ENCODE measurements at places on chromosomes 2 and 18. TPM values are rescaled to one million over a fixed set of nuclear protein-coding genes. Genes with fewer than 3 reads are reported as not detected.

- DNase-seq, result no peak
Observed at GRCh38 chr2:211967234-211967633, 571.4 kb downstream of the ERBB4 start.

DNA sequence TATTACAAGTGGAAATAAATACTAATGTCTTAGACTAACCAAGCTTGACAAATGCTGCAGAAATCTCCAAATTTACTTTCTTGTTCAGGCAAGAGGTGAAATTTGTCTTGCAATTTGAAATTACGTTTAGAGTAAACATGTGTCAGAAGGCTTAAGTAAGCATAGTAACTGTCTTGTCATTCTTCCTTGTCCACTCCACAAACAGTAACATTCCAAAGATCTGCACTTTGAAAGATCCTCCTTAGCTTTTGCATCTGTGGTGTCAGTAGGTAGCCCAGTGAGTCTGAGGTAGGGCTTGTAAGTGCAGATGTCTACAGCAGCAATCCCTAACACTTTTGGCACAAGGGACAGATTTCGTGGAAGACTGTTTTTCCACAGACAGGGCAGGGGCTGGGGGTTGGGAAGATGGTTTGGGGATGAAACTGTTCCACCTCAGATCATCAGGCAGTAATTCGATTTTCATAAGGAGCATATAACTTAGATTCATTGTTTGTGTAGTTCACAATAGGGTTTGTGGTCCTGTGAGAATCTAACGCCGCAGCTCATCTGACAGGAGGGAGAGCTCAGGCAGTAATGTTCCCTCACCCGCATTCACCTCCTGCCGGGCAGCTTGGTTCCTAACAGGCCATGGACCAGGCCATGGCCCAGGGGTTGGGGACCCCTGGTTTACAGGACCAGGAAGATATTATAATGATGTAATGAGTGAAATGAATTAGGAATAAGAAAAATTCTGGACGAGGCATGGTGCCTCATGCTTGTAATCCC is 18.6 kb downstream of the RASGRP3 start:
- no peak for DNase-seq

DNA sequence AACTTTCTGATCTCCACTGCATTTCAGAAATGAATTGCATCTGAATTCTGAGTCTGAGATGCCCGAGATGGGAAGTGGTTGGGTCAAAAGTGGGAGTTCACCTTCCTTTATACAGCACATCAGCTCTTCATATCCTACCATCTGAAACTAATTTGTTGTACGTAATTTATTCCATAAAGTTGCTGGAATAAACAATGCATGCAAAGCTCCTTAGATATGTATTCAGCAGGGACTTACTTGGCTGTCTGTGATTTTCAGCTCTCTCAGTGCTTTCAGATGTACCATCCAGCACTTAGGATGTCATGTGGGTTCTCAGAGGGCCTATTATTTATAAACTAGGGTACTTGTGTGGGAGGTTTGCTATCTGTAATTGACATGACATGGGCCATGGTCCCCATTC is 46.9 kb upstream of the EFEMP1 start:
- no peak for DNase-seq

GRCh38 chr2:175170659-175171304 is 2.8 kb upstream of the ATF2 start:
- no peak for DNase-seq

DNA sequence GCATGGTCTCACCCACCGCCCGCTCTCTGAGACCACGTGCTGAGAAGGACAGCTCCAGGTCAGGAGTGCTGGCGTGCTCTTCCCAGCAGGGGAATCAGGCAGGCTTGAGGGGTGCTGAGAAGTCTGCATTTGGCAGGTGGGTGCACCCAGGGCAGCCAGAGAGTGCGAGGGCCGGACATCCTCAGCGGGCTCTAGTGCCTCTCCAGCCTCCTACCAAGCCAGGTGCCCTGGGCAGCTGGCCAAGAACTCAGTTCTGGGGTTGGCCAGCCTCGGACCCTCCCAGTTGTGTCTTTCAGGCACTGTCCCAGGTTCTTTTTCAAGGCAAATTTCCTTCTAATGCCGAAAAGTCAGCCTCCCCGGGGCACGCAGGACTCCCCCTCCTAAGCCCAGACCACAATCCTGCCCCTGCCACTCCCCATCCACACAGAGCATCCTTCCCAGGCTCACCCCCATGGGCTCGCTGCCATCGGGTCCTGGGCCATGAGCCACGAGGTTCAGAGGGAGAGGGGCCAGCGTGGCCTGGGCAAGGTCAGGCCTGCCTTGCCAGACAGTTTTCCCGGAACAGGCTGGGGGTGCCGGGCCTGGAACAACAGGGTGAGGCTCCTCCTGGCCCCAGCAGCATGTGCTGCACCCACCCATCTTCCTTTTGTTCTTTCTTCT is 52.2 kb upstream of the GPC1 start:
- no peak for DNase-seq

DNA sequence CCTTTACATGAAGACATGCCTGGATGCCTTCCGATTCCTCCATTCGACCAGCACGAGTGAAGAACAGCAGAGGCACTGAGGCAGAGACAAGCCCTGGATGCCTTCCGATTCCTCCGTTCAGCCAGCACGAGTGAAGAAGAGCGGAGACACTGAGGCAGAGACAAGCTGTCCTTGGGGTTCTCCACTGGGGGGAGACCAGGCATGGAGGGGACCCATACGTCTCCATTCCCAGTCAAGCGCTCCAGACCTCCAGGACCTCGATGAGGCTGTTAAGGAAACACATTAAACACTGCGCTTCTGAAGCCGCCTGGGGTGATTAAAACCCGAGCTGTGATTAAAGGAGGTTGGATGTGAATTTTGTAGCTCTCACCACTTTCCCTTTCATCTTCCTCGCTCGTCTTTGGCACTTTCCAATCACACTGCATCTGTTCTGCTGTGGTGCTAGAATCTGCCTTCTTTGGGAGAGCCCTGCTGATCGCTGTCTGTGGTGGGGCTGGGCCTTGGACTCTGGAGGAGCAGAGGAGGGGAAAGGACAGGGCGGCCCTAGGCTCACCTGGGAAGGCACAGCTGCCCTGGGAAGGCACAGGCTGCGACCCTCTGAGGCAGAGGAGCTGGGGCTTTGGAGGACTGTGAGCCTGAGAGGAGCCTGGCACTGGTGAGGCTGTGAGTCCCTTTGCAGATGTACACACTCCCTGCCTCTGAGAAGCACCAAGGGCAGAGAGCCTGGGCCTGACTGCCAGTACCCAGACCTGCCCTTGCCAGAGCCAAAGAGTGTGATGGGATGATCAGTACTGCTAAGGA is 463.1 kb upstream of the HS6ST1 start:
- no peak for DNase-seq

GRCh38 chr18:74522635-74523548 is 11.4 kb upstream of the CNDP1 start:
- no peak for DNase-seq

DNA sequence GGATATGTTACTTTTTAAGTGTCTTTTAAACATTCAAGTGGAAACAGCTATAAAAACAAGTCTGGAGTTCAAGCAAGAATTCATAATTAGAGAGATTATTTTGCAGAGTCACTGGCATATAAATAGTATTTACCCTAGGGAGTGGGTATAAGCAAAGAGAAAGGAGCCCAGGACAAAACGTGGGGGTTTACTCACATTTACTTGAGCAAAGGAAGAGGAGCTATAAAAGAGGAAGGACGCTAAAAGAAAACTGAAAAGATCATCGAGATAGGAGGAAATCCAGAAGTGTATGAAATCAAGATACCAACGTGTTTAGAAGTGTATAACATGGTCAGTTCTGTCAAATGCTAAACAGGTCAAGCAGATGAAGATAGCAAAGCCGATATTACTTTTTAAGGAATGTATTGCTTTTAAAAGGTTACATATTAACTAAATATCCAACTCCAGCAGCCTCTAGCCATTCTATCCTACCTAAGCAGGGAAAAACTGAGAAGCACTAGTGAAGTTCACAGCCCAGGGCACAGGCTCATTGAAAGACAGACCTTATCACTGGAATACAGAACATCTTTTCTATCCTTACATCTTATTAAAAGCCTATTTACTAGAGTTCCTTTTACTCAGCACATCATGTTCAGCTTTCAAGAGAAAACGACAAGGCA is 8.6 kb downstream of the KANSL1L start:
- DNase-seq, result no peak

GRCh38 chr2:79487399-79487798 is 25.5 kb upstream of the CTNNA2 start:
- no peak for DNase-seq

DNA sequence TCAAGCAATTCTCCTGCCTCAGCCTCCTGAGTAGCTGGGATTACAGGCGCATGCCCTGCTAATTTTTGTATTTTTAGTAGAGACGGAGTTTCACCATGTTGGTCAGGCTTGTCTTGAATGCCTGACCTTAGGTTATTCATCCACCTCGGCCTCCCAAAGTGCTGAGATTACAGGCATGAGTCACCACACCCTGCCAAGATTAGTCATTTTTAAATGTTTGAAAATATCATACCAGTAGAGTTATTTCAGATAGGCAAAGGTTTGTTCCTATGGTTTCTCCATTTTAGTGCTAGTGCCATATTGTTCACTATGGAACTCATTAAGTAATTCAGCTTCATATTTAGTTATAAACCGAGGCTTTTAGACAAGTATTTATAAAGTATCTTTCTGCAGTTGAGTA is 52.3 kb downstream of the HIBCH start:
- peak; percentile 77 for DNase-seq

DNA sequence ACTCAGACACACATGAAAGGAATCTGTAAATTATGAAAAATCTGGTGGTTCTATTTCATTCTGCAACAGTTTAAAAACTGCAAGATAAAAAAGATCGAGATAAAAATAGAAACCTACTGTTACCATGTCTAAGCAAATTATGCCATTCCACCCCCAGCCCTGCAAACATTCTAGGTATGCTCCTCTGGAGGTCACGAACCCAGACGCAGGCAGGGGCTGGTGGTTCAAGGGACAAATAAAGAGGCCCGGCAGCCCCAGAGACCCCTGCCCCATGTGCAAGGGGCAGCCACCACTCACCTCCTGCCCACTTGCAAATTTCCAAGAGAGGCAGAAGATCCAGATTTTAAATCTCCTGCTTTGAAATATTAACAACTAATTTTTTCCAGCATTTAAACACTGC is 210.5 kb downstream of the ANAPC1 start:
- no peak for DNase-seq

GRCh38 chr2:68970566-68971265 is 3.7 kb upstream of the GKN1 start:
- DNase-seq, result no peak

GRCh38 chr2:238159071-238159539 is 335 bp downstream of the ERFE start:
- DNase-seq, result no peak

DNA sequence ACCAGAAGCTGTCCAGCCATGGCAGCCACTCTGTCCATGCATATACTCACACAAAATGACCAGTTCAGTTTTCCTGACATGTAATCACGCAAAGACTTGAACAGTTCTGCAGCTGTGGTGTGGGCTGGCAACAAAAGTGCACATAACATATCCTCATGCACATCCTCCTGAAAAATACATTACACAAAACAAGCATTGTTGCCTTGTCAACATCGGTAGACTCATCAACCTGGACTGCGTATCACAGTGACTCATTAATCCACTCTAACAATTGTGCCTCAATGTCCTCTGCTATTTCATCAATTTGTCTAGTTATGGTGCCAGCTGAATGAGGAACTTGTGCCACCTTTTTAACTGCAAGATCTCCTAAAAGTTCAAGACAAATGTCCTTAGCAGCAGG is 19.5 kb downstream of the RBKS start:
- DNase-seq, result peak; percentile 43

GRCh38 chr18:78953566-78953965 is 26.1 kb upstream of the SALL3 start:
- DNase-seq, result no peak

Gene PIKFYVE
- total RNA-seq, result 17.5 TPM

Gene IL1A
- total RNA-seq, result not detected

Gene GCA
- total RNA-seq, result not detected

Gene GYPC
- total RNA-seq, result 20.0 TPM

Gene PMAIP1
- 6.9 TPM for total RNA-seq

Gene EPG5
- 46.3 TPM for total RNA-seq

Gene NAT8
- not detected for total RNA-seq

Gene PLEK
- not detected for total RNA-seq

Gene GTF3C2
- 50.0 TPM for total RNA-seq

Gene LRATD1
- not detected for total RNA-seq
